ENCODE measurements at places on chromosomes 11 and 22.
A peak's percentile ranks its signal among the peaks of the same experiment; 100 is the strongest.

- no peak for DNase-seq
Measured at GRCh38 chr11:76005756-76006155, 190.7 kb downstream of the UVRAG start.

- DNase-seq, result peak; percentile 63
Measured at GRCh38 chr22:38230108-38230825, 28.5 kb downstream of the MAFF start.

DNA sequence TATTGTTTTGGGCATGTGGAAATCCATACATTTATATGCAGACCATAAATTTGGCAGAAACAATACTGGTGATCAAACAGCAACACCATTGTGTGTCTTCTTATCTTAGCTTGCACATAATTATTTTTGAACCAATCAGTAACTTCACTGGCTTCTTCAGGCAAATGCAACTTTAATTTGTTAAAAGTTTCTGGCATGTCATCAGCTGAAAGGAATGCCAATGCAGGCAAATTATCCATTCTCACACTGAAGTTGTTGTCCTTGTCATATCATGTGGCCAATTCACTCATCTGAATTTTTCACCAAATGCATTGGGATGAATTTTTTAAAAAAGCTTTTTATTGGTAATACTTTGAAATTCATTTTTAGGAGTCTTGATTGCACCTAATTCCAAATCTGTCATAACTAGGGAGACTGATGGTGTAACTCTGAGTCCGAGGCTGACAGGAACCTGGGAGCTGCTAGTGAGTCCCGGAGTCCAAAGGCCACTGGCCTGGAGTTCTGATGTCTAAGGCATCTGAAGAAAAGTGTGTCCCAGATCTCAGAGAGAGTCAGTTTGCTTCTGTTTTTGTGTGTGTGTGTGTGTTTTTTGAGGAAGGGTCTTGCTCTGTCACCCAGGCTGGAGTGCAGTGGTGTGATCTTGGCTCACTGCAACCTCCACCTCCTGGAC is 17.4 kb upstream of the OR10V1 start:
- DNase-seq, result no peak

DNA sequence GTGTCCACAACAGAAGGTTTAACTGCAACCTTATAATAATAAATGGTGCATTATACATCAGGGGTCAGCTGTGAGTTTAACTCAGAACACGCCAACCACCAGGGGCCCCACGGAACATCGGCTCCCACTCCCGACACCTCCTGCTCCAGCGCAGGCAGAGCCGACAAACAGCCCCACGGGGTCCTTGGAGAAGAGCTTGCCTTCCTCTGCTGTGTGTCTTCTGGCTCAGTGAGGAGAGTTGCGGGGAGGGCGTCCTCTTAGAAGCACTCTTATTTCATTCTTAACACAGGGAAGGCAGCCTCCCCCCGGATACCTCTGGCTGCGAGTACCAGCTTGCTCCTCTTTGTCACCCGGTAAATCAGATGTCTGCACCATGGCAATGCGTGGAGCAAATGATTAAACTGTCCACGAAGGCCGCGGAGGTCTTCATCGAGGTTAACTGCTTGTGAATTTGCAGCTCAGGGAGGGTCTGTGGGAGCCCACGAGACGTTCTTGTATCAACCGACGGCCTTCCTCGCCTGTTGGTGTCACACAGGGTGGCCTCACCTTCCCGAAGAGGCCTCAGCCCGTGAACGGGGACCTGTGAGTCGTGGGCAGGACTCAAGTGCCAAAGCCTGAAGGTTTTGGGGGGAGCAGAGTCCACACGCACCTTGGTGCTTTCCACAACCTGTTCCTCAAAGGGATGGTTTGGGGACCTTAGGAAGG is 464.0 kb downstream of the BRD1 start:
- no peak for DNase-seq

DNA sequence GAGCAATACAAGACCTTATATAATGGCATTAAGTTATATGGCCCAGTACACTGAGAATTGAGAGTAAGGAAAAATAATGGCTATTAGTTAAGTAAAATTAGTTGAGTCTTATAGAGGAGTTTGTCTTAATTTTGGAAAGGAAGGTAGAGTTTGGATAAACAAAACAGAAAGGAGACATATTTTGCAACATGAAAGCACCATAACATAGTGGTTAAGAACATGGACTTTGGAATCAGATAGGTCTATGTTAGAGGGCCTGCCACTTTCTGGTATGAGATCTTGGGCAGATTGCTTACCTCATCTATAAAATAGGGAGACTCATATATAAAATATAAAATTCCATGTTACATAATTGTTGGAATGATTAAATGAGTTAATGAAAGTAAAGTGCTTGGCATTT is 68.9 kb downstream of the CSTPP1 start:
- DNase-seq, result no peak

DNA sequence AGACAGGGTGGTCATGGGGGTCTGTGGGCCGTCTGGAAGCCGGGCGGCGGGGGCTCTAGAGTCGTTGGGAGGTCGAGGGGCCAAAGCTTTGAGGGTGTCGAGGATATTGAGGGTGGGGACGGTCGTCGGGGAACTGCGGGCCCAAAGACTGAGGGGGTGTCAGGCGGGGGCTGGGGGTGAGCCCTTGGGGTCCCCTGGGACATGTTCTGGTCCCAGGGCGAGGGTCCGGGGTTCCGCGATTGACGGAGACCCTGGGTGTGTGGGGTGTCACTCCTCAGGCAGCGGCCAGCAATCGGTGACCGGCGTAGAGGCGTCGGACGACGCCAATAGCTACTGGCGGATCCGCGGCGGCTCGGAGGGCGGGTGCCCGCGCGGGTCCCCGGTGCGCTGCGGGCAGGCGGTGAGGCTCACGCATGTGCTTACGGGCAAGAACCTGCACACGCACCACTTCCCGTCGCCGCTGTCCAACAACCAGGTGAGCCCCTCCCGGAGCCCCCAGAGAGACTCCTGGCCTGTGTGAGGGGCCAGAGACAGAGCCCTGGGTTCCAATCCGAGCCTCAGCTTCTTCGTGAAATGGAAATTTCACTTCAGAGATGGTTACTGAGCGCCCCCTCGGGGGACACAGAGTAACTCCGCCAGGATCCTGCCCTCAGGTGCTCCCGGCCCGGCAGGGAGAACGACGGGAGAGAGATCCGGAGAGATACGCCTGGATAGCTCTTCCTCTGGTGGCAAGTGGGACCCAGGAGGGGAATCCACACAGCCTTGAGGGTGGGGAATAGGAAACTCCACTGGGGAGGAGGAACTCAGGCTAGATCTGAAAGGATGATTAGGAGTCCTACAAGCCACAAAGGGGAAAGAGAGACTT is 714 bp downstream of the SDF2L1 start:
- DNase-seq, result peak; percentile 78

DNA sequence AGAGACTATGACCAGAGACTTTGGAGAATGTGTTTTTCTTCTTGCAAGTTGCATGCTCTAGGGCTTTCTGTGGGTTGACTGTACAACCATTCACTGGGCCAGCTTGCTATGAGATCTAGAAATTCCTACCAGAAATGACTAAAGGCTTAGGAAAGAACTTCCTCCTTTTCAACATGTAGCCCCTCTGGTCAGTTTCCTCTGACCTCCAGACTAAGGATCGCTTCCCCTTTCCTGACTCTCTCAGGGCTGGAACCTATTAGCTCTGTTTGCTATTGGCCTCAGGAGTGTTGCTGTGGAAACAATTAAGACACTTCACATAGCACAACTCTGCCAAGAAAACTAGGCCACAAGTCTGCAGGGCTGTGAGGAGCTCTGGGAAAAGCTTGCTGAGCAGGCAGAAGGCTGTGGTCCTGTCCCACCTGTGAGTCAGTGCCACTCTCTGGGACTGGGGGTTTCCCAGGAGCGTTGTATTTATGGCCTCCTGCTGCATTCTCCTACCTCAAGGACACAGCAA is 10.7 kb downstream of the CRY2 start:
- DNase-seq, result no peak

DNA sequence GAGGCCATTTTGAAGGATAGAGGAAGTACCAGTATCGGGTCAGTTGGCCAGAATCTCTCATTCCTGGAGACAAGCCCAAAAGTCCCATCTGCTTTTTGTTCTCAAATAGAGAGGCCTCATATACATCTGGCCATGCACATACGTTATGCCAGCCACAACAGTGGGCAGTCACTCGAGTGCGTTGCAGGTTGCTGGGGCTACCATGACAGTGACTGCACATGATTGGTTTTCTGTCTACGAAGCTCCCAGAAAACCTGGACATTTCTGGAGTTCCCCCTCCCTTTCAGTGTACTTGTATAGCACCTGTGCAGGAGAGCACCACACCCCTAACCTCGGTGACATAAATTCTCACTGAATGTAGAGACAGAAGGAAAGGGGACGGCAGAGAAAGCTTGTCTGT is 62.1 kb downstream of the C22orf31 start:
- no peak for DNase-seq

DNA sequence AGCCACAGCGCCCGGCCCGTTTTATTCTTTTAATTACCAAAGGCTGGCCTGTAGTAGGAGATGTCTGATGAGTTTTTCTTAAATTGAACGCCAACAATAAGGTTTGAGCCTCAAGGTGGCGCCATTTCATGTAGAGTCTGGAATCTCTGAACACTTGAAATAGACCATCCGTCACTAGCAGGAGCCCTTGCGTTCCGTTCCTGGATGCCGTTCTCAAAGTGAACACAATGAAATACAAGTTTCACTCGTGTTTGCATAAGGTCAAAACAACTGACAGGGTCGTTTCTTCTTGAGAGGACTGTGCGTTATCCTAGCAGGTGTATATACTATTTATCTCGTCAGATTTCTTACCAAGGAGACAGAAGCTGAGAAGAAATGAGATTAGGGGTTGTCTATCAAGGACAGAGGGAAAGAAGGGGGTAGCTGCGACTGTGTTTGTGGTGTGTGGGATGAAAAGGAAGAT is 18.7 kb upstream of the SCGB1D1 start:
- peak; percentile 42 for DNase-seq

DNA sequence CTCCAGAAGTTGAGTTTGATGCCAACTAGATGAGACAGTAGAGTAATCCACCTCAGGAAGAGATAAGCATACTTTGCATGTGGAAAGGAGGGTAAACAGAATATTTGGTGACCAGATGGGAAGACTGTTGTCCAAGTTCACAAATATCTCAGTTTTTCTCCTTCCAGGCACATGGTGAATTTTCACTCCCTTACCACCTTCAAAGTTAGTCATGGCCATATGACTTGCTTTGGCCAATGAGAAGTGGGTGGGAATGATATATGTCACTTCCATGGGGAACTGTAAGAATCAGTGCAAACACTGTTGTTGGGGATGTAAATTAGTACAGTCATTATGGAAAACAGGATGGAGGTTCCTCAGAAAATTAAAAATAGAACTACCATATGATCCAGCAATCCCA is 105.8 kb downstream of the SPATA19 start:
- DNase-seq, result no peak

GRCh38 chr11:120239713-120240640 is at the start of gene POU2F3:
Gene POU2F3 (plus strand): TSS chr11:120240140. CDS start chr11:120240344, 204 bp downstream.
- DNase-seq, result no peak

GRCh38 chr22:37177755-37178154 is 10.3 kb downstream of the C1QTNF6 start:
- DNase-seq, result no peak
